ENCODE measurements at places on chromosomes 16 and 17. TPM values are rescaled to one million over a fixed set of nuclear protein-coding genes. Genes with fewer than 3 reads are reported as not detected.

DNA sequence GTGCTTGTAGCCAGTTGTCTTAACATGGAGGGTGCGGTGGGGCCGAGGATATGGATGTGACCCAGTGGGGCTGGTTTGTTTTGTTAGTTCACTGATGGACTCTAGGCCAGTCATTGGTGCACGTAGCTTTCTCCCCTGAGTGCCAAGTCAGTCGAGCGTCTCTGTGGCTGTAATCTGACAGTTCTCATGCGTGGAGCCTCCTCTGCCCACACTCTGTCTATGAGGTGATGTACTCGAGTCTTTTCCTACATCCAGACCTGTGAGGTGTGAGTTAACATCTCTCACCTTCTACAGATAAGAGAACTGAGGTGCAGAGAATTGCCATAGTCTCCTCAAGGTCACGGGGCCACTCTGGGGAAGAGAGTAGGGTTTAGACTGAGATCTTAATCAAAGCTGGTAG lies 90.2 kb downstream of the MARCHF10 start:
- no peaks in the 10 kb centered on the region for H3K27me3 ChIP-seq
- no peak for DNase-seq
- H3K4me3 ChIP-seq = no peak overlapping the region
- peaks cover 3% of the 10 kb centered on the region for H3K4me1 ChIP-seq

GRCh38 chr16:64696866-64697265 lies 425.0 kb downstream of the CDH11 start:
- no peaks in the 10 kb centered on the region for H3K4me1 ChIP-seq
- no peak overlapping the region for H3K27ac ChIP-seq
- no peak overlapping the region for H3K4me3 ChIP-seq
- no peak for DNase-seq
- H3K36me3 ChIP-seq = no peaks in the 10 kb centered on the region
- no peaks in the 10 kb centered on the region for H3K27me3 ChIP-seq

DNA sequence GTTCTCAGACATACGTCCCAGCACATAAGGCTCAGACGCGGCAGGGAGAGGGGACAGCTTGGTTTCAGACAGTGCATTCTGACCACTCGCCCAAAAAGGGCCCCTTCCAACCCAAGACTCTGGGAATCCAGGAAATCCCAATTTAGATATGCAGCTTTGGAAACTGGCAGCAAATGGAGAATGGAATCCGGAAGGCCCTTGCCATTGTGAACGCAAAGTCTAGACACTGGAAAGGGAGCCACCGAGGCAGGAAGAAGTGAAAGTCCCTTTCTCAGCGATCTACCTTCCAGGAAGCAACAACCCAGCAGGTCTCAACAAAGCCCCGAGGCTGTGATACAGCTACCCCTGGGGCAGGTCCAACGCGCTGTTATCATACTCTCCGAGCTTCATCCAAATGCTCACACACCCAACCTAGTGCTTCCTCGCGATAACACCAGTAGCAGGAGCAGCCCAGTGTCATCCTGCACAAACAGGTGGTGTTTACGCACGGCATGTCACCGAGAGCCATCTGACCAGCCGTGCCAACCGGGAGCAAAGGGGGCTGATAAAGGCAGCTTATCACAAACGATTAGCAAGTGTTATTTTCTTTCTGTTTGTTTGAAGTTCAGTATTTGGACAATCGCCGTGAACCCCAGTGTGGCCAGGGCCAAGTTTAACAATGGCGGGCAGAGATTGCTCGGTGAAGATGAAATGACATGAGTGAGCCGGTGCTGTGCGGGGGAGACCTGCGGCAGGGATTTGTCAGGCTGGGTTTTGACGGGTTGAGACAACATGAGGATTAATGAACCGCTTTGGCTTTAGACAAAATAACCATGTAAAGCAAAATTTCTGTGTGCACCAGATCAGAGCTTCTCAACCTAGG lies 240.6 kb downstream of the FOXL1 start:
- no peaks in the 10 kb centered on the region for H3K4me1 ChIP-seq
- no peak for DNase-seq
- H3K27ac ChIP-seq = no peak overlapping the region
- no peaks in the 10 kb centered on the region for H3K36me3 ChIP-seq

DNA sequence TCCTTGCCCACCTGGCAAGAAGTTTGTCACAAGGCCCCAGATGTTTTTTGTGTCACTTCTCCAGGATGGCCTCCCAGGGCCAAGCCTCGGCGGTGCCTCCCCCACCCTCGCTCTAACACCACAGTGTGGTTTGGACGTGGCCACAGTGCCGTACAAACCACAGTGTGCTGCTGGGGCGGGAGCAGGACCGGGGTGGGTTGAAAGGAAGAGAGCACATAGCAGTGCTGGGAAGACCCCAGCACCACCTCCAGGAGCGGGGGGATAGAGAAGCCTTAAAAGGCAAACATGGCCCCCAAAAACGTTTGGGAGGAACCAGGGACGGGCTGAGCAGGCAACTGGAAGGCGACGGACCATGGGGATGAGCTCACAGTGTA lies 5.0 kb upstream of the BCL6B start:
- H3K36me3 ChIP-seq = no peaks in the 10 kb centered on the region
- H3K27me3 ChIP-seq = peaks cover 34% of the 10 kb centered on the region
- no peak overlapping the region for H3K4me3 ChIP-seq
- peaks cover 47% of the 10 kb centered on the region for H3K4me1 ChIP-seq
- no peak overlapping the region for H3K27ac ChIP-seq

The ABCC3 gene
- not detected for total RNA-seq

The SHBG gene
- 0.66 TPM for total RNA-seq

The MYH2 gene
- total RNA-seq = 27.7 TPM

The ITGAD gene
- not detected for total RNA-seq

The CCL2 gene
- 4.9 TPM for total RNA-seq

Measured in GM23338 (cell line).